ENCODE measurements at places on chromosomes 6 and 20. TPM values are rescaled to one million over a fixed set of nuclear protein-coding genes. Genes with fewer than 3 reads are reported as not detected.

GRCh38 chr6:3798055-3798919 lies 46.8 kb upstream of the PXDC1 start:
- no peak for DNase-seq

DNA sequence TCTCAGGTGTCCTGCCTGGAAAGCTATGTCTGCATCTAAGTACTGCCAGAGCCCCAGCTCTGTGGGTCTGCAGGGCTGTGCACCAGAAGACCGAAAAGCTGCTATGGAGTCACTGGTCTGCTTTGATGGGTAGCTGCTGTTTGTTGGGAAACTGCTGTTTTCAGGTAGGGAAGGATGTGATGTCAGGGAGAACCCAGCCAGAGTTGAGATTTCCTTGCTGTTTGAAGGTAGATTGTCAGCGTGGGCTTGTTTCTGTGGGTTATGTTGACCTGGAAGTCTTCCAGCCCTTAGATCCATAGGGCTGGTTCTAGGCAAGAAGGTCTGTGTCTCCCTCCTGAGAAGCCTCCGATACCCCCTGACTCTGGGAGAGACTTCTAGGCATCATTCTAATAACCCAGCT lies 12.2 kb upstream of the SHLD1 start:
- no peak for DNase-seq

- no peak for DNase-seq
These were observed 15.9 kb upstream of the FANCE start for GRCh38 chr6:35436071-35436857.

GRCh38 chr20:44123874-44124535 lies 63.0 kb downstream of the JPH2 start:
- no peak for DNase-seq

DNA sequence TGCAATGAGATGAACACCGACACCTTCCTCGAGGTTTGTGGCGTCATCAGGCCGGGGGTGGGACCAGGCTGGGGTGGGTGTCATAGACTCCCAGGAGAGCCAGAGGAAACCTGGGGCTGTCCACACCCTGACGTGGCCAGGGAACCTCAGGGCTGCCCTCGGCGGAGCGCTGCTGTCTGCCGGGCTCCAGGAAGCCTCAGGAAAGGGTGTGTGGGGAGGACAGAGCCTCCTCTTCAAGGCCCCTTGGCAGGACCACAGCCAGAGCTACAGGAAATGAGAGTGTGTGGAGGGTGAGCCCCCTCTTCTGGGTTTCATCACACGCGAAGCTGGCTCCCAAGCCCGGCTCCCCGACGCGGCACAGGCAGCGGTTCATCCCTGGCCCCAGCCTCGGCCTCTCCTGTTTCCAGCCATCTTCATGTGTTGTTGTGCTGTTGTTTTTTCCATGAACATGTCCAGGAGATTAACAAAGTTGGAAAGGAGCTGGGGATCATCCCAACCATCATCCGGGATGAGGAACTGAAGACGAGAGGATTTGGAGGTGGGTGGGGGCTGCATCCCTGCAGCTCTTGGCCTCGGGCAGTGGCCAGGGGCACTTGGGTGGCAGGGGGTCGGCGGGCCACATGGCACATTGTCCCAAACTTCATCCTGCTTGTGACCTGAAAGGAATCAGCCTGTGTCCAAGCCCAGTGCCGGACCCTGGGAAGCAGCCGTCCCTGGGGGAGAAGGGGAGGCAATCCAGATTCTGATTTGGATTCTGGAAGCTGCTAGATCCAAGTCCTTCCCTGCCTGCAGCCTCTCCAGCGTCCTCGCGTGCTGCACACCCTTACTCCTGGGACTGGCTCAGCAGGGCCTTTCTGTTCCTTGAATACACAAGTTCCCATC lies 6.4 kb downstream of the NPEPL1 start:
- DNase-seq = no peak

- DNase-seq = peak; percentile 15
These were observed 63.3 kb upstream of the PTGIS start for GRCh38 chr20:49631061-49631716.

- no peak for DNase-seq
These were observed 507.5 kb upstream of the SULF2 start for GRCh38 chr20:48292806-48293205.

GINS1 gene
- 7.9 TPM for total RNA-seq

IL17F gene
- total RNA-seq = not detected

PROKR2 gene
- total RNA-seq = not detected

OR2H2 gene
- not detected for total RNA-seq

TRAPPC3L gene
- not detected for total RNA-seq

OVOL2 gene
- not detected for total RNA-seq

- DNase-seq = peak; percentile 40
These were observed 73.1 kb downstream of the MKKS start for GRCh38 chr20:10360878-10361277.

- no peak for DNase-seq
These were observed 7.7 kb upstream of the TREM2 start for GRCh38 chr6:41170547-41171160.

MEI4 gene
- total RNA-seq = not detected

BHLHE23 gene
- total RNA-seq = not detected

DNA sequence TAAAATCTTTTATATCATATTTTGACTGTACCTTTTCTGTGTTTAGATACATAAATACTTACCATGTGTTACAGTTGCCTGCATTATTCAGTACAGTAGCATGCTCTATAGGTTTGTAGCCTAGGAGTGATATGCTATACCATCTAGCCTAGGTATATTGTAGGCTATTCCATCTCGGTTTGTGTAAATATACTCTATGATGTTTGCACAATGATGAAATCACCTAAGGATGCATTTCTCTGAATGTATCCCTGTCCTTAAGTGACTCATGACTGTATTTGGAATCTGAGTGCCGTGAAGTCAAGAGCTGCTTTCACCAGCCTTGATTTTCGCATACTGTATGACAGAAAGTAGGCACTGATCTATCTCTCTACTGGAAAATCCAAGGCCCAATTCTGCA lies 129.9 kb downstream of the UTRN start:
- peak; percentile 68 for DNase-seq

C6orf58 gene
- not detected for total RNA-seq

DNA sequence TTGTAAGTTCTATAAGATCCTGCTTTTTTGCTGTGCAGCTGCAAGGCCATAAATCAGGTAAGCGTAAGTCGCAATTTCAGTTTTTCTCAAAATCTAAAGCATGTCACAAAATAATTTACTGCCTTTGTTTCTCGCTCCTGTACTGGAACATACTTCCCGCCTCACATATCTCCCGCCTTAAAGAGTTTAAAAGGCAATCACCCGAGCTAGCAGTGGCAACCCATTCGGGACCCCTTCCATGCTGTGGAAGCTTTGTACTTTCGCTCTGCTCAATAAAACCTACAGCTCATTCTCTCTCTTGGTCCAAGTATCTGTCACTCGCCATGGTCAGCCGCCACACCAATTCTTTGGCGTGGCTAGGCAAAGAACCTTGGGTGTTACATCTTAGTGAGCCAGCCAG lies 34.0 kb downstream of the CEP85L start:
- no peak for DNase-seq

DNA sequence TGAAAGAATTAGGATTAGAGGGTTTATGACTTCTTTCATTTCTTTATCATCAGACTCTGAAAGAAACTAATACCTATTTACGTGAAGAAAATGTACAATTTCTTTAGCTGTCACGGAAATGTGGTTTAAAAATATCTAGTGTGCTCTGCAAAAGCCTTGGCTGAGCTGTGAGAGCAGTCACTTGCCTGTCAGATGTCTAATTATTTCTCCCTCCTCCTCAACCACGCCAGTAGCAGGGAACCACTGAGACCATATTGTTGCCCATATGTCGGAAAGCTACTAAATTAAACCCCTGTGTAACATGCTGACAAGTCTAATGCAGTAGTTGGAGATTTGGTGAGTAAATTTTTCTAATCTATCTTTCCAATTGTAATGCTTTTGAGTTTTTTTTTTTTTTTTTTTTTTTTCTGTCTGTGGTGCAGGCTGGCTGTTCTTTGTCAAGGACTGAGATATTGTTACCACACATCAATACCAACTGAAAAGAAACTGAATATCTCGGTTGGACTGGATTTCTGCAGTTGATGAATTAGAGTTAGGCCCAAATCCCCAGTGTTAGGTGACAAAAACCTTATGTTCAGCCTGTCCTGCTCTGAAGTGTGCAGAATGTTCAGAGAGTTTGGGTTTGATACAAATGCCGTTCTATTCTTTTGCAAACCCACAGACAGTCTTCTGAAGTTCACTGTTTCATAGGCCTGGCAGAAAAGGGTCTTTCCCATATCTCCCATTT lies 302.9 kb upstream of the SYNCRIP start:
- DNase-seq = no peak

DNA sequence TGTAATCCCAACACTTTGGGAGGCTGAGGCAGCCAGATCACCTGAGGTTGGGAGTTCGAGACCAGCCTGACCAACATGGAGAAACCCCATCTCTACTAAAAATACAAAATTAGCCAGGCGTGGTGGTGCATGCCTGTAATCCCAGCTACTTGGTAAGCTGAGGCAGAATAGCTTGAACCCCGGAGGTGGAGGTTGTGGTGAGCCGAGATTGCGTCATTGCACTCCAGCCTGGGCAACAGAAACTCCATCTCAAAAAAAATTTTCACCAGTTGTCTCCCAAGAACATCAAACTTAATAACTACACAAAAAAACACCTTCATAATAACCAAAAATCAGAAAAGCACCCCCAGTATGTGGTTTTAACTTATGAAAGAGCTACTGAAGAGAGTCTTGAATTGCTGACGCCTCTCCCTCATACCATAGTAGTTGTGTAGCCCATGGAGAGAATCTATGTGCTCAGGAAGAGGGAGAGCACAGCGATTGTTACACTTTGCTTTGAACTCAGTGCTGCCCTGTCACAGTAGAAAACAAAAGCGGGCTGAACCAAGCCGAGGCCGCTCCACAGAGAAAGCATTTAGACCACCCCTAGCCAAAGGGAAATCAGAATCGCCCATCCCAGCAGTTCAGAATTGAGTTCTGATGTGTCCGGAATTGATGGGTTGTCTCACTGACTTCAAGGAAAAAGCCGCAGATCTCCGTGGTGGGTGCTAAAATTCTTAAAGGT lies 42.0 kb upstream of the GMPR start:
- DNase-seq = no peak

DNA sequence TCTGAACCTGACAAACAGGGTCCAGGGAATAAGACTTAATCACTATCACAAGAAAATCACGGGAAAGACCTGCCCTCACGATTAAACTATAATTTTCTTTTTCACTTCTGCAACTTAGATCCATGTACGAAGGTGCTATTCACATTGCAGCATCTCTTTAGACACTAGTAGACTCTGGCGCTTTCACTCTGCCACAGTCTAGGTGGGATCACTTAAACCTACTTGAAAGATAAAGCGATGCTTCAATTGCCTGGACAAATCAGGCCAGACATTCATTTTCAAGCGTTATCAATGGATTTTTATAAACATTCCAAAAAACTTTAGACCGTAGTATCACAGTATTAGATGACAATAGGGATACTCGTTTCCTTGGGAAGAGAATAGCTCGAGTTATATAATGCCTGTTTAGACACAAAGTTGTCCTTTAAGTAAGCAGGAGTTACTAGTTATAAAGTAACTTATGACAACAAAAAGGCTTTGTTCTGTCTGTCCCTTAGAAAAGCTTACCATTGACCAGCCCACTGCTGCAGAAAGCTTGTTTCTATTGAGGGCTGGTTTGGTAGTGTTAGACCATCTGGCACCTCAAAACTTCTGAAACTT lies 367.3 kb downstream of the UTRN start:
- DNase-seq = no peak

DNA sequence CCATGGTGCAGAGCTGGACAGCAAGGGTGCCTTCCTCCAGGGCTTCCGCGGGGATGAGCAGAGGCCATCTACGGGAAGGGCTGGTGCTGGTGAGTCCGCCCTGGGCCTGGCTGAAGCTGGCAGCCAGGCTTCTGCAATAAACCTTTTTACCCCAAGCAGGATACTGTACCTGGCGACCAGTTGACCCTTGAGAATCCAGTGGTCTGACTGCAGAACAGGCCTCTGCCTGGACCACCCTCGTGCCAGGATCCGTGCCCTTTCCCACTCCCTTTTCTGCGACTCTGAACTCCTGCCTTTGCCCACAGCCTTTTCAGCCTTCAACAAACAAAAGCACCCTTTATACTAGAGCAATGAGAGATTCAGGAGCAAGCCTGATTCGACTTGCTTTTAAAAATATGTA lies 18.9 kb downstream of the CDH26 start:
- no peak for DNase-seq

SLC25A27 gene
- total RNA-seq = 6.2 TPM

DNA sequence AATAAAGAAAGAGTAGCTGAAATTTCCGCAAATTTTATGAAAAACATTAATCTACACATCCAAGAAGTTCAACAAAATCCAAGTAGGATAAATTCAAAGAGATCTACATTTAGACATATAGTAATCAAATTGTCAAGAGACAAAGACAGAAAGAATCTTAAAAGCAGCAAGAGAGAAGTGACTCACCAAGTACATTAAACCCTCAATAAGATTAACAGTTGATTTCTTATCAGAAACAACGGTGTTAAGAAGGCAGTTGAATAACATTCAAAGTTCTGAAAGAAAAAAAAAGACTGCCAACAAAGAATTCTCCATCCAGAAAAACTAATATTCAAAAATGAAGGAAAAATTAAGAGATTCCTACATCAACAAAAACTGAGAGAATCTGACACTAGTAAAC lies 19.2 kb downstream of the BPIFA1 start:
- DNase-seq = no peak

GRCh38 chr20:4099905-4100675 lies 84.7 kb upstream of the RNF24 start:
- DNase-seq = no peak

DNA sequence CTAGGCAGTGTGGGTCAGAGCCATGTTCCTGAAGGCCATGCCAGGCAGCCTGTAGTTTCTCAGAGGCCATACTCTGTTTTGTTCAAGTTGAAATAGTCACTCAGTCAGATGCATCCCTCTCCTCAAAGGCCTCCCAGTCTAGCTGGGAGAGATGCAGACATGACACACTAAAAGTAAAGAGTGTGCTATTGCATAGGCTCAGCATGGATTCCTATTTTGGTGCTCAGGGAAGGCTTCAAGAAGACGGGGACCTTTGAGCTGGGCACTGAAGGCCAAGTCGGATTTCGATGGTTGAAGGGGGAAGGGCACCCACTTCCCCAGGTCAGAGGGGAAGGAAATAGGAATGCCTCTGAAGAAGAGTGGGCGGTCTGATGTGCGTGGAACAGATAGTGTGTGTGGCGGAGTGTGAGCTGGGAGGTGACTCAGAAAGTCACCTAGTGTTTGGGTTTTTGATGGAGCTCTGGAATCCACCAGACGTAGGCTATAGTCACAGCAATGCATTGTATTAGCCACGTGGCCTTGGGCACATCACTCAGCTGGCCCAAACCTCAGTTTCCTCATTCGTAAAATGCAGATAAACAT lies 3.7 kb downstream of the EPB41L1 start:
- DNase-seq = no peak

CRISP2 gene
- not detected for total RNA-seq

WASF1 gene
- 11.7 TPM for total RNA-seq

Measured in fibroblast of the aortic adventitia (primary cell).